ENCODE measurements at places on chromosomes 11 and 22. TPM values are rescaled to one million over a fixed set of nuclear protein-coding genes. Genes with fewer than 3 reads are reported as not detected.

GRCh38 chr22:41526226-41526829, 17.9 kb downstream of the POLR3H start:
- peaks cover 2% of the 10 kb centered on the region for H3K36me3 ChIP-seq
- no peaks in the 10 kb centered on the region for H3K27me3 ChIP-seq
- H3K4me3 ChIP-seq = no peak overlapping the region
- DNase-seq = no peak
- peaks cover 13% of the 10 kb centered on the region for H3K4me1 ChIP-seq

- no peaks in the 10 kb centered on the region for H3K27me3 ChIP-seq
- no peak overlapping the region for H3K27ac ChIP-seq
- no peak overlapping the region for H3K4me3 ChIP-seq
- no peak for DNase-seq
- no peaks in the 10 kb centered on the region for H3K4me1 ChIP-seq
Observed at GRCh38 chr11:12499071-12499470, 121.7 kb downstream of the PARVA start.

HSPA8 gene
- 1,108 TPM for total RNA-seq

DNA sequence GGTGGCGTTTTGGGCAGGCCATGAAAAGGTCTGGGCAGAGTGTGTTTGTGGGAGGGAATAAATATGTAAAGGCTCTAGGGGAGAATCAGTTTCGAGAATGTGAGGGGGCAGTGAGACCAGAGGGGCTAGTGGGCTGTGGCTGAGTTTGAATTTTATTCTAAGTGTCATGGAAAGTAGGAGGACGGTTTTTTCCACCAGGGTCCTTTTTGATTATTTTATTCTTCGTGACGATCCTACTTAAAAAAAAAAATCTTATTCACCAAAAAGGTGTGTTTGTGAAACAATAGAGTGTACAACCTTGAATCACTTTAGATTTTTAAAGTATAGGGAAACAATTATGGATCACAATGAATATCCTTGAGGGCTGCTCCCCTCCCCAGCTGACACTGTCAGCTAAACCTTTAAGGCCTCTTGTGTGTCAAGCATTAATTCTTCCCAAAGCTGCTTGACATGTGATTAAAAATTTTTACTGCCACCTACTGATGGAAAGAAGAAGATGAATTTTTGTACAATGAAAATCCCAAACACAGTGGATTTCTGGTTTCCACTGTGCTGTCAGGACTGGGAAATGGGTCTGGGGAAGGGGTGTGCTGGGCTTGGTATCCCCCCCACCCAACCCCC, 107.5 kb upstream of the OR4B1 start:
- DNase-seq = no peak
- H3K27me3 ChIP-seq = no peaks in the 10 kb centered on the region
- no peaks in the 10 kb centered on the region for H3K36me3 ChIP-seq
- H3K4me1 ChIP-seq = peaks cover 63% of the 10 kb centered on the region
- peak overlapping the region; percentile 36 for H3K27ac ChIP-seq
- H3K4me3 ChIP-seq = peak overlapping the region; percentile 16

DNA sequence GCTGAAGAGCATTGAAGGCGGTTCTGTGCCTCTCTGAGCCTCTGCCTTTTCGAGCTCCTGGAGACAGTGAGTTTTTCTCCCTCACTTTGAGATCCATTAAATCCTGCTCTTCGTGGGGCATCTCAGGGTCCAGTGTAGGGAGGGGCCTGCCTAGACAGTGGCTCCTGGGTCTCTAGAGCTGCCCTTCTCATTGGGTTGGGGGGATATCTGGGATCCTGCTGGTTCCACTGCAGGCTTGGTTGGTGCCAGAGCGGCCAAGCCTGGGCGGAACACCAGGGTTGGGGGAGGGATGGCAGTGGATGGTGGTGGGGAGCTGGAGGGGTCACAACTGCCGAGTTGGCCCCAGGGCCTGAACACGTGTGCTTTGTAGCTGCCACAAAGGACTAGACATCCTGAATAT, 52.2 kb upstream of the CARS1 start:
- no peak for DNase-seq
- H3K4me3 ChIP-seq = no peak overlapping the region
- H3K36me3 ChIP-seq = peaks cover 3% of the 10 kb centered on the region

GRCh38 chr11:77181799-77182541, 53.9 kb downstream of the MYO7A start:
- no peaks in the 10 kb centered on the region for H3K27me3 ChIP-seq
- H3K36me3 ChIP-seq = no peaks in the 10 kb centered on the region
- no peak overlapping the region for H3K27ac ChIP-seq
- no peak overlapping the region for H3K4me3 ChIP-seq
- H3K4me1 ChIP-seq = no peaks in the 10 kb centered on the region

DNA sequence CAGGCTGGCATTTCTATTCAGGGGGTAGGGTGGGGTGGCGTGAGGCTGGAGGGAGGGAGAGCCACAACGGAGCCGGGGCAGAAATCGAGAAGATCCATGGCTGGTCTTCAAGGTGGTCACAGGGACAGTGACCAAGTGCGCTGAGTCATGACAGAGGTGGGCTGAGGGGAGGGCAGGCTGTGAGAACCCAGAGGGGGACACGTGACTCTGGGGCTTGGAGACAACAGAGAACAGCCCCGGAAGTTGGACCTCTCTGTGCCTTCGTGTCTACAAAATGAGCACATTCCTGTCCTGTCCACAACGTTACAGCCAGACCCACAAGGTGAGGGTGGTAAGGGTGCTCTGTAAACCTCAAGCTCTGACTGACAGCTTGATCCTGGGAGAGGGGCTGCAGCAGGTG, 35.1 kb upstream of the ARFGAP3 start:
- H3K4me1 ChIP-seq = peaks cover 38% of the 10 kb centered on the region
- H3K36me3 ChIP-seq = peaks cover 2% of the 10 kb centered on the region
- no peaks in the 10 kb centered on the region for H3K27me3 ChIP-seq
- no peak for DNase-seq
- no peak overlapping the region for H3K4me3 ChIP-seq
- no peak overlapping the region for H3K27ac ChIP-seq

DNA sequence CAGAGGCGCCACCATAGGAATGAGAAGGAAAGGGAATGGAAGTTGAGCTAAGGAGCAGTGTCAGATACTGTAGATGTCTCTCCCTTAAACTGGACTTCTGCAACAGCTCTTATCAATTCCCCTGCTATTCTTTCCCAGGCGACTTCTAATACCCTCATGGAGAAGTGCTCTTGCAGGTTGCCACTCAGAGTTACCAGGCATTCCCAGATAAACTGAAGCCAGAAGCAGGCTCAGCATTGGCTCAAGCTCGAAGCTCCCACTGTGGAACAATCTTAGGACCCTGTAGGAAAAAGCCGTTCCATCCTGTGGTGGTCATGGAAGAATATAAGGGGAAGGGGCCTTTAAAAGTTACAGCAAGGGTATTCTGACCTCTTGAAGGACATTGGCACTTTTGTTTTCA, 208.7 kb upstream of the PLET1 start:
- DNase-seq = no peak
- no peak overlapping the region for H3K4me3 ChIP-seq
- no peaks in the 10 kb centered on the region for H3K4me1 ChIP-seq
- H3K36me3 ChIP-seq = no peaks in the 10 kb centered on the region
- peaks cover 8% of the 10 kb centered on the region for H3K27me3 ChIP-seq

DNA sequence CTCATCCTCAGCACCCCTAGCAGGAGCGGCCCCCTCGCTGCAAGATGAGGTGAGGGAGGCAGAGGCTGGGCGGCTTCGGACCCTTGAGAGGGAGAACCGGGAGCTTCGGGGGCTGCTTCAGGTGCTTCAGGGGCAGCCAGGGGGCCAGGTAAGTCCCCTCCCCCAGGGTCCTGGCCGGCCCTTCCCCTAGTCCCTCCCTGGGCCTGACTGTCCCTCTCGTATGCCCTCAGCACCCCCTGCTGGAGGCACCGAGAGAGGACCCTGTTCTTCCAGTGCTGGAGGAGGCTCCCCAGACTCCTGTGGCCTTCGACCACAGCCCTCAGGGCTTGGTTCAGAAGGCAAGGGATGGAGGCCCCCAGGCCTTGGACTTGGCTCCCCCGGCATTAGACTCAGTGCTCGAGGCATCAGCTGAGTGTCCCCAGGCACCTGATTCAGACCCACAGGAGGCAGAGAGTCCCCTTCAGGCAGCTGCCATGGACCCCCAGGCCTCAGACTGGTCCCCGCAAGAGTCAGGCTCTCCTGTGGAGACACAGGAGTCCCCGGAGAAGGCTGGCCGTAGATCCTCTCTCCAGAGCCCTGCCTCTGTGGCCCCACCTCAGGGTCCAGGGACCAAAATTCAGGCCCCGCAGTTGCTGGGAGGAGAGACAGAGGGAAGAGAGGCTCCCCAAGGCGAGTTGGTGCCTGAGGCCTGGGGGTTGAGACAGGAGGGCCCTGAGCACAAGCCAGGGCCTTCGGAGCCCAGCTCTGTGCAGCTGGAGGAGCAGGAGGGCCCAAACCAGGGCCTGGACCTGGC, 4.0 kb downstream of the CCDC88B start:
- no peaks in the 10 kb centered on the region for H3K27me3 ChIP-seq
- peak; percentile 30 for DNase-seq
- peaks cover 15% of the 10 kb centered on the region for H3K36me3 ChIP-seq
- peaks cover 45% of the 10 kb centered on the region for H3K4me1 ChIP-seq
- no peak overlapping the region for H3K4me3 ChIP-seq

- H3K4me1 ChIP-seq = no peaks in the 10 kb centered on the region
- H3K36me3 ChIP-seq = no peaks in the 10 kb centered on the region
- no peak overlapping the region for H3K4me3 ChIP-seq
- no peak for DNase-seq
- H3K27ac ChIP-seq = no peak overlapping the region
Observed at GRCh38 chr11:60482361-60482760, 10.2 kb upstream of the MS4A12 start.

DNA sequence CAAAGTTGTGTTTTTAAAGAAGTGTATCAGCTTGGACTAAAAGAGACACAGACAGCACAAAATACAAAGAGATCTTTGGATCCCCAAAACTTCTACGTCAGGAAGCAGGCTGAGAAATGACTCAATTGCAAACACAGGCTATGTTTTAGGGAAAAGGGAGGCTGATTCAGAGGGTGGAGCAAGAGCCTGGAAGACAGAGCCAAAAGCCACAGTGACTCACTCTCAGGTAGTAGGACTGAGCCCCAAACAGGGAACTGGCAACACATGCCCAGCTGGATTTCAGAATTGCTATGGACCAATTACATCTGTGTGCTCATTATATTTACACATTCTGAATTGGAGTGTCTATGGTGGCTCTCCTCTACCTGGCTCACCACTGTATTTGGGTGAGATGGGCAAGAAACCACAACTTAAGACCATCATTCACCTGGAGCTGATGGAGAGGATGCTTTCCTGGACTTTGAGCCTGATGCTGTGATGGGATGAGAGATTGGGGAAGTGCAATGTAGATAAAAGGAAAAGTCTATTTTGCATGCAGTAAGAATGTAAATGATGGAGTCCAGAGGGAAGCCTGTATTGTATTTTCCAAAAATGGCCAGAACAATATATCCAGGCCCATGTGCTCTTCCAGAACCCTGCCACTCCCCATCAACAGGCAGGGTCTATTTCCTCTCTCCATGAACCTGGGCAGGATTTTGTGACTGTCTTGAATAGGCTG, 20.8 kb upstream of the LINC01488 start:
- DNase-seq = no peak
- H3K4me1 ChIP-seq = no peaks in the 10 kb centered on the region
- H3K27ac ChIP-seq = no peak overlapping the region
- peaks cover 24% of the 10 kb centered on the region for H3K27me3 ChIP-seq
- peaks cover 8% of the 10 kb centered on the region for H3K36me3 ChIP-seq

ATXN10 gene
- 93.9 TPM for total RNA-seq

DNA sequence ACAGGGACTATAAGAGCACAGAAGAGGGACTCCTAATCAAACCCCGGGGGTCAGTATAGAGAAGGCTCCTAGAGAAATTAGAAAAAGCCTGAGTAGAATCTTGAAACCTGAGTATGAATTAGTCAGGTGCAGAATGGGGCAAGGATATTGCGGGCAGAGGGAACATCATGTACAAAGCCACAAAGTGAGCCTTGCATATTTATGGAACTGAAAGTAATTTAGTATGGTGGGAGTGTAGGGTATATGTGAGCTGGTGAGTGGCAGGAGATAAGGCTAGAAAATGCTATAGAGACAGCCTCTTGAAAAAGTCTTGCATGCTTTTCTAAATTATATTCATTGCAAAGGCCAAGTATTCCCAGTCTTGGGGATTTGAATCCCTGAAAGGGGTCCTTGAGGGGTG, 93.7 kb downstream of the STIM1 start:
- H3K4me3 ChIP-seq = peak overlapping the region; percentile 61
- peak overlapping the region; percentile 84 for H3K27ac ChIP-seq
- H3K4me1 ChIP-seq = peaks cover 93% of the 10 kb centered on the region
- DNase-seq = peak; percentile 50

DNA sequence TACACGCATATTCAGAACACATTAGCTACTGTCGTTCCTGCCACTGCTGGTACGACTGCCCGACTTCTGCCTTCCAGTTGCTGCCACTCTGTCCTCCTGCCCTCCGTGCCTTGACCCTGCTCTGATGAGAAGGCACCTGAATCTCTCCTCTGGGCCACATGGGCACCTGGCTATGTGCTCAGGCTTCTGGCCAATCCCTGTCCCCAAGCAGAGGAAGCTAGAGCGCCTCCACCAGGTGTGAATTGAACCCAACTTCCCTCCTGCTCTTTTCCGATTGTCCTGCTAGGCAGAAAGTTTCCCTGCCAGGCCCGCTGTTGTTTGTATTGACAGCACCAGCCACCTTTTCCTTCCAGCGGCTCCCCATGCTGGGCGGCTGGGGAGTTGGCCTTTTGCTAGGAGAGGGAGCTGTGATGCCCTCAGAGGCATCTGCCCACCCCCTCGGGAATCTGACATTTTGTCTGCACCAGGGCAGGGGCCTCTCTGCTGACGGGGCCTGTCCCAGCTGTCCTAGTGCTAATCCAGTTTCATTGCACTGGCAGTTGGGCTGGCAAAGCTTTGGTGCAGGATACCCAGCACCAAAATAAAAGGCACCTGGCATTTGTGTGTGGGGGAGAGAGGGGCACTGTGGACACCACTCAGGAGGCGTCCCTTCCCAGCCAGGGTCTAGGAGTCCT, 118.0 kb downstream of the GRIK4 start:
- no peak for DNase-seq
- H3K4me1 ChIP-seq = no peaks in the 10 kb centered on the region
- H3K4me3 ChIP-seq = no peak overlapping the region
- H3K27me3 ChIP-seq = peaks cover 11% of the 10 kb centered on the region
- no peaks in the 10 kb centered on the region for H3K36me3 ChIP-seq
- H3K27ac ChIP-seq = no peak overlapping the region

OR10G8 gene
- total RNA-seq = not detected

- no peaks in the 10 kb centered on the region for H3K36me3 ChIP-seq
- H3K27me3 ChIP-seq = no peaks in the 10 kb centered on the region
- H3K4me3 ChIP-seq = no peak overlapping the region
Observed at GRCh38 chr11:100785148-100785983, 98.3 kb downstream of the ARHGAP42 start.

BDNF gene
- total RNA-seq = not detected

DNA sequence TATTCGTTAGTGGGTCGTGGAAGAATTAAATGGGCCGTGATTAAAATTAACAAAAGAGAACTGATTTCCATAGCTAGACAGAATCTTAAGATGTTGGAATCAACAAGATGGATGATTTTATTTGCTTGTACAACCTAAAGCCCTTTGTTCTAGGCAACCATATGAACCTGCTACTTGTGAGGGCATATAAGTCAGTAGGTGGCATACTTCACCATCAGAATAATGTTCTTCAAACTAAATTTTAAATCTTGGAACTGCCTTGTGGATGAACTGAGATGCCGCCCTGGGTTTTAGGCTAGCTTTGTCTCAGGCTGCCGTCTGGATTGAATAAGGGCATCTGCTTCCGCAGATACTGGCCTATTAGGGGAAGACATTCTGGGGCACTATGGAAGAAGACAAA, 40.9 kb downstream of the CSRP3 start:
- H3K4me3 ChIP-seq = no peak overlapping the region
- H3K27ac ChIP-seq = no peak overlapping the region
- no peaks in the 10 kb centered on the region for H3K27me3 ChIP-seq
- peaks cover 4% of the 10 kb centered on the region for H3K36me3 ChIP-seq
- DNase-seq = no peak

GRCh38 chr11:10920205-10920604, 62.4 kb upstream of the ZBED5 start:
- no peak overlapping the region for H3K4me3 ChIP-seq
- H3K27ac ChIP-seq = no peak overlapping the region
- DNase-seq = no peak
- H3K27me3 ChIP-seq = no peaks in the 10 kb centered on the region
- peaks cover 19% of the 10 kb centered on the region for H3K36me3 ChIP-seq
